ENCODE measurements at places on chromosomes 3 and 15. TPM values are rescaled to one million over a fixed set of nuclear protein-coding genes. Genes with fewer than 3 reads are reported as not detected.

The FOXB1 gene
- total RNA-seq: not detected

The RAB6B gene
- 8.9 TPM for total RNA-seq

The GOLGA8T gene
- total RNA-seq: not detected

The GOLGA8J gene
- not detected for total RNA-seq

The SERINC4 gene
- not detected for total RNA-seq

The IGSF10 gene
- 2.2 TPM for total RNA-seq

The SAMD7 gene
- total RNA-seq: not detected

The WDR93 gene
- total RNA-seq: not detected

The ISLR2 gene
- total RNA-seq: 0.65 TPM

The SPTBN5 gene
- total RNA-seq: 0.71 TPM

The HYAL1 gene
- 11.7 TPM for total RNA-seq

The EAF1 gene
- 16.7 TPM for total RNA-seq

The CASR gene
- total RNA-seq: not detected

The TRIM71 gene
- not detected for total RNA-seq

The DAPK2 gene
- total RNA-seq: 2.1 TPM

The PIK3R4 gene
- total RNA-seq: 26.1 TPM

The NRG4 gene
- not detected for total RNA-seq

The AZI2 gene
- total RNA-seq: 75.0 TPM

Measured in posterior vena cava (tissue), 2 donors.